ENCODE measurements at places on chromosomes 16 and 17.

- no peak for DNase-seq
Observed at GRCh38 chr17:67221062-67221998, 23.7 kb downstream of the HELZ start.

DNA sequence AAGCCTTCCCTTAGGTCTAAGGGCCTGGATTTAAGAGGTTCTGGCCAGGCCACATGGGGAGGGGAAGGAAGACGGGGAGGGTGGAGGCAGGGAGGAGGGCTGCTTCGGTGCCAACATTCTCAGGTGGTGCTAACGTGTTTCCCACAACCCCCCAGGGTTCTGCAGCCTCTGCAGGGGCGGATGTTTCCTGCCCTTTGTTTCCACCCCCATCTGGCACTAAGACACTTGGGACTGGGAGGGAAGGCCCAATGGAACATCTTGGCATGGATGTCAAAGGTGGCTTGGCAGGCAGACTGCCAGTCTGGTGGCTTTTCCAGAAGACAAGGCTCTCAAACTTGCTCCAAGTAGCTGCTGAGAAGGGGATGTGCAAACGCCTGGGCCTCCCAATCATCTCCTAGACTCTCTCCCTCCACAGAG, 12.7 kb downstream of the HIC1 start:
- DNase-seq = no peak

GRCh38 chr17:32123782-32124181, 18.5 kb upstream of the RHOT1 start:
- no peak for DNase-seq

- DNase-seq = no peak
Observed at GRCh38 chr17:51261024-51261963, 948 bp downstream of the UTP18 start.

GRCh38 chr17:30996486-30996885, 25.6 kb downstream of the RNF135 start:
- DNase-seq = no peak

DNA sequence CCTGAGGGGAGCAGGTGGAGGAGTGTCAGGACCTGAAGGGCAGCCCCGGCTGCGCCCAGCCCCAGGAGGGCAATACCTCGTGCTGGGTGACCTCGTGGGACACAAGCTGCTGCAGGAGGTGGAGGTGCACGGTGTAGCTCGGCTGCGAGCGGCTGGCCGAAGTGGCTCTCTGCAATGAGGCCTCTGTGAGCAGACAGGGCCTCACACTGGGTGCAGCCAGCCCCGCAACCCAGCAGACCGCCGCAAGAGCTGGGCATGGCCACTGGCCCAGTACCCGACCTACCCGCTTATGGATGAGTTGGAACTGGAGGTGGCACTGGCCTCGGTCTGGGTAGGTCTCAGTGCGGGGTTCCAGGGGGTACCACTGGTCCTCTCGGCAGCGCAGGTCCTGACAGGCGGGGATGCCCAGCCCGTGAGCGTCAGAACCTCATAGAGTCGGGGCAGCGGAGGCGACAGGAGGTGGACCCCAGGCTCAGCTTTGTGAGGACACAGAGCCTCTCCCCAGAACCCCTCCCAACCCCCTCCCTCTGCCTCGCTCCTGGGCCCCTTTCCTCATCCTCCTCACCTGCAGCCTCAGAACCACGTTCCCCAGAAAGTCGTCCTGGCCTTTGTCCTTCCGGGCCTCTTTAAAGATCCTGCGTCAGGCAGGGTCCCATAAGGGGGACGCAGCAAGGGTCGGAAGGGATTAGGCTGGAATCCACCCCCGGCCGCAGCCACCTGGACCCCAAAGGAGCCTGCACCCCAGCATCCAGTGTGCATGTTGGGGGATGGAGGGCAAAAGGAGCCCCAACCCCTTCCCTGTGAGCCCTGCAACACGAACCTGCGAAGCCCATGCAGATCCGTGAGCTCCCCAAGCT, 4.0 kb downstream of the UNC13D start:
- no peak for DNase-seq

- peak; percentile 38 for DNase-seq
Observed at GRCh38 chr17:57956291-57957119, 1.3 kb upstream of the CUEDC1 start.

DNA sequence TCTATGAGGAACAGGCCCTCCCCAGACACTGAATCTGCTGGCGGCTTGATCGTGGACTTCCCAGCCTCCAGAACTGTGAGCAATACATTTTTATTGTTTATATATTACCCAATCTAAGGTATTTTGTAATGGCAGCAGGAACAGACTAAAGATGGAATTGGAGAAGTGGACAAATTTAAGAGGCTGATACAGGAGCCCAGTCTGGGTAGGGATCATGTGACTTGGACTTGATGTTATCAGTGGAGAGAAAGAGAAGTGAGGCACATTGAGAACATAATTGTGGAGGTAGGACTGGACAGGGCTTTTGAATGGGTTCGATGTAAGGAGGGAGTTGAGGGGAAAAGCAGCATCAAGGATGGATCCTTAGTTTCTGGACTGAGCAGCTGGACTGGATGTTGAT, 93.8 kb downstream of the USP31 start:
- DNase-seq = no peak

DNA sequence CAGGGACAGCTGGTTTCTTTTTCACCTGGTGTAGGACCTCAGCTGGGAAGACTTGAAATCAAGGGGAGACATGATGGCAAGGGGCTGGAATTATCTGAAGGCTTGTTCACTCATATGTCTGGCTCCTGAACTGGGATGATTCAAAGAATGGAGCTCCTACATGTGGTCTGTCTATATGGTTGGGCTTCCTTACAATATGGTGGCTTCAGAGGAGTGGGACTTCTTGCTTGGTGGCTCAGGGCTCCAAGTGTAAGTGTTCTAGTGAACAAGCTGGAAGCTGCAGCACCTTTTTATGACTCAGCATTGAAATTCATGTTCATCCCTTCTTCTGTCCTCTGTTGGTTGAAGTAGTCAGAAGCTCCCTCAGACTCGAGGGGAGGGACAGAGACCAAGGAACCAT, 127.9 kb downstream of the MSI2 start:
- no peak for DNase-seq

GRCh38 chr16:60882816-60883215, 1153.4 kb downstream of the CDH8 start:
- DNase-seq = no peak

GRCh38 chr17:57644326-57644725, 100.8 kb downstream of the CCDC182 start:
- DNase-seq = no peak

GRCh38 chr17:2369039-2369438, 31.7 kb downstream of the SGSM2 start:
- no peak for DNase-seq

DNA sequence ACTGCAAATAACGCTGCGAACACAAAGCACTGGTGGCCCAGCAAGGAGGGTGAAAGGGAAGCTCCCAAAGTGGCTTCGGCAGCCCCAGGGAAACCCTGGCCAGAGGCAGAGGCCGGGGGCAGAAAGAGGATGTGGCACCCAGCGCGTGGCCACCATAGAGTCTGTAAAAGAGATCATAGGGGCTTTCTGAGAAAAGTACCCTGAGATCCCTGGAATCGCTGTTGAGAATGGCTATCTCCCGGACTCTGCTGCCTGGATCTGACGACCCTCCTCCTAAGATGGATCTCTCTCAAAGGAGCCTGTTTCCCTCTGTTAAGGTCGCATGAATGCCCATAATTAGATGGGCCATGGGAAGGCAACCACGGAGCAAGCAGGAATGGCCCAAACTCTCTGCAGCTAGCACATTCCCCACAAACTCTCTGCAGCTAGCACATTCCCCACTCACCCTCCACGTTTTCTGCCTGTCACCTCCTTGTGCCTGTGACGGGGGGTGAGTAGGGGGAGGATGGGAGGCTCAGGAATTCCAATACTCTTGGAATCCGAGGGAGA, 364.4 kb downstream of the XYLT1 start:
- DNase-seq = no peak

- DNase-seq = no peak
Observed at GRCh38 chr17:41775394-41776226, 10.9 kb downstream of the JUP start.

DNA sequence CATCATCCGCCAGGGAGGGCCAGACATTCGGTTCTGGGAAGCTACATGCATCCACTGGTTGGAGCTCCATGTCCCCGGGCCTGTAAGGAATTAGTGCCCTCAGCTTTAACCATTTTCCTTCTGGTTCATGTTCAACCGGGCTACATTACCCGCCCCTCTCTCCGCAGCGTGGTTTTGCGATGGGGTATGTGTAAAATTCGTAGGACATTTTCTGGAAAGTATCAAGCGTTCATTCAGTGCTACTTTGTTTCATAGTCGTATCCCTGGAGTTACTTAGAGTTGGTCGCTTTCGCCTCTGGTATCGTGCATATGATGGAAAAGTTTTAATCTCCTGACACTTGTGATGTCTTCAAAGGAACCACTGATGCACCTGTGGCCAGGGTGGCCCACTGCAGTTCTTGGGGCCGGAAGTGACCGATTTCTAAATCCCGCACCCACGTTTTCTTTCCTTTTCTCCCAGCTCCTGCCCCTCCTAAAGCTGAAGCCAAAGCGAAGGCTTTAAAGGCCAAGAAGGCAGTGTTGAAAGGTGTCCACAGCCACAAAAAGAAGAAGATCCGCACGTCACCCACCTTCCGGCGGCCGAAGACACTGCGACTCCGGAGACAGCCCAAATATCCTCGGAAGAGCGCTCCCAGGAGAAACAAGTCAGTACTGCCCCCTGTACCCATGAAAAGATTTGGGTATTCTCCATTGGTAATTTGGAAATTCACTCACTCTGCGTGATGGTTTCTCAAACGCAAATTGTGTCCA, 637 bp downstream of the RPL23A start:
- peak; percentile 42 for DNase-seq

DNA sequence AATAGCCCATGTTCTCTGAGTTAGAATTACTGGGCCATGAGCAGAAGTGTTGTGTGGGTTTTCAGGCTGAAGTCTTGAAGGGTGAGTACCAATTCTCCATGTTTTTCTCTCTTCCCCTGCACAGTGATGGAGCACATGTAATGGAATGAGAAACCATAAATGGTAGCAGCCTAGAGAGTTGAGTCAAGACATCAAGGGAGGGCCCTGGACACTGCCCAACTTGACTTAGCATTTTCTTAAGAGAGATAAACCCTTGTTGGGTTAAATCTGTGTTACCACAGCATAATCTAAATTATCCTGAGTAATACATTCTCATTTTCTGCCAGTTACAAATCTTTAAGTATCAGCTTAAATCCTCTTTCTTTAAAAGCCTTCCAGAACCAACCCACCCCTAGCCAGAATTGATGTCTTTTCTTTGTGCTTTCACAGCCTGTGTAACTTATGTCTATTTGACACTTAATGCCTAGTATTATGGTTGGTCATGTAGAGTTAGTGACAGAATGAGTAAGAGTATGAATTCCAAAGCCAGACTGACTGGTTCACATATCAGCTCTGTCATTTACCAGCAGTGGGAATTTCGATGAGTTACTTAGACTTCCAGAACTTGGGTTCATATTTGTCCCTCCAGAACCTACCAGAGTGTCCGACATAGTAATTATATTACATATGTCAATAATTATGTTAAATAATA, 27.0 kb upstream of the RGS9 start:
- DNase-seq = no peak

GRCh38 chr16:85462714-85463611, 150.2 kb upstream of the GSE1 start:
- DNase-seq = no peak

DNA sequence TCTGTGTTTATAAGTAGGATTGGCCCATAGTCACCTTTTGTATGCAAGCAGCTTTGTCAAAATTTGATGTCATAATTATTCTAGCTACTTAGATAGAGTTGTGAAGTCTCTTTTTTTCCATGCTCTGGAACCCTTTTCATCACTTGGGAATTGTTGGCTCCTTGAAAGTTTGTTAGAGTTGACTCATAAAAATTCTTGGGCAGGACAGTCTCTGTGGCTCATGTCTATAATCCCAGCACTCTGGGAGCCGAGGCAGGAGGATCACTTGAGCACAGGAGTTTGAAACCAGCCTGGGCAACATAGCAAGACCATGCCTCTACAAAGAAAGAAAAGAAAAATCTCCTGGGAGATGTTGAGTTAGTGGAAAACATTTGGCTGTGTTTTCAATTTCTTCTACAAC, 45.7 kb upstream of the MRC2 start:
- no peak for DNase-seq

- DNase-seq = no peak
Observed at GRCh38 chr17:82388922-82389283, 17.3 kb downstream of the UTS2R start.

GRCh38 chr16:46857368-46857945, 26.5 kb upstream of the C16orf87 start:
- no peak for DNase-seq
